ENCODE measurements at places on chromosomes 1 and 21.

GRCh38 chr1:24228311-24228710 lies 41.2 kb upstream of the IFNLR1 start:
- no peak for DNase-seq

- DNase-seq = no peak
Measured at GRCh38 chr1:157105298-157105987, 5.8 kb upstream of the ETV3L start.

DNA sequence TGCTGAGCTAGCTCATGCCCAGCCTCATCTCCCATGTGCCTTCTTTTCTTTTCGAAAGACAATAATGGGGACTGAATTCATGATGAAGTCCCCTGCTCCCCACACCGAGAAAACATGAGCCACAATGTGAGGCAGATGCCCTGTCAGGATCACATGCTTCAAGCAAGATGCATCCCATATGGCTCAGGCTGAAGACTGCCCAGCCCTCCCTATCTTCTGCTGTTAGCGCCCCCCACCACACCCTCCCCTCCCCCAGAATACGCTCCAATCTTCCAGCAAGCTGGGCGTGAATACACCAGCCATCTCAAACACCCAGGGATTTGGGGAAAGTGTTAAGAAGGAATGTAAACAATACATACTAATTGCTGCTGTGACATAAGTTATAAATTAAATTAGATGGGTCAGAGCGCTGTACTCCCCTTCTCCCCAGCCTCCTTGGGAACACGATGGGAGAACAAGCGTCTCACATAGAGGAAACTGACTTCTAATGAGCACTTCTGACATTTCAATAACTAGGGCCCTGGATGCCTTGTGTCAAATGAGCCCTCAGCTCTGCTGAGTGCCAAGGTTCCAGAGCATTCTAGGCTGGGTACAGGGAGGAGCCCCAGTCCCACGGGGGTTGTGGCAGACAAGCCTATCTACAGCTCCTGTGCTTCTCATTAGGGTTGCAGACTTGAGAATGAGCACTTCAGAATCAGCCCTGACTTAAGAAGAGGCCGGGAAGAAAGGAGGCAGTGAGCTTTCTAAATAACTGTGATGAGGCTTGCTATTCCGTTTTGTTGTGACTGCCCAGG lies 55.6 kb downstream of the TNR start:
- DNase-seq = no peak

- DNase-seq = no peak
Measured at GRCh38 chr1:177690996-177691395, 278.9 kb downstream of the SEC16B start.

GRCh38 chr1:153991151-153991630 lies 629 bp downstream of the RPS27 start:
- DNase-seq = peak; percentile 30

DNA sequence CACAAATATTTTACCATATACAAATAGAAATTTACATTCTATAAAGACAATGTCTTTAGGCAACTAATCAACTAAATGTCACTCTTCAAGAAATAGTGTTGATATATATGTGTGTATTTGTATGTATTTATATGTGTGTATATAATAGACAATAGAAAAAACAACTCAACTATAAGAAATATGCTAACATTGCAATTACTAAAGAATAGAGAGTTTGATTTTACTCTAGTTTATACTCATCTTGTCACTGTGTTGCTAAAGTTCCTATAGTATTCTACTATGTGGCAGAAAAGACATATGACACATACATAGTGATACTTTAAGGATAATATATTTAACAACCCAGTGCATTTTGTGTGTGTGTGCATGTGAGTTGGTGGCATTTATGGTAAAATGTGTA lies 1728.3 kb downstream of the PLA2G4A start:
- DNase-seq = no peak

DNA sequence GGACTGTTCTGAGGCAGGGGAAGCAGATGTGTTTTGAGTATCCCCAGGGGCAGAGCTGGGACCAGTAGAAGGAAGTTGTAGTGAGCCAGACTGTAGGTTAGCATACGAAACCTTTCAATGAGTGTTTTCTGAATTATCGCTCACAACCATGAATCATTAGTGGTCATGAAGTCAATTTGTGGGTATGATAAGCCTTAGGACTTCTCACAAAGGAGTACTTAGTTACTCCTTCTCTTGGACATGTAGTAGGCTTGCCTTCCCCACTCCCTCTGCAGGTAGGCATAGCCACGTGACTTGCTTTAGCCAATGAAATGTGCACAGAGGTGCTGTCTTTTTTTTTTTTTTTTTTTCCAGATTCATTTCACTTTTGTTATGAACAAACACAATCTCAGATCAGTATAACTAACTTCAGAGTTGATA lies 23.9 kb upstream of the FAAH start:
- DNase-seq = no peak

- DNase-seq = no peak
Measured at GRCh38 chr1:240613356-240614142, 1.6 kb upstream of the GREM2 start.

DNA sequence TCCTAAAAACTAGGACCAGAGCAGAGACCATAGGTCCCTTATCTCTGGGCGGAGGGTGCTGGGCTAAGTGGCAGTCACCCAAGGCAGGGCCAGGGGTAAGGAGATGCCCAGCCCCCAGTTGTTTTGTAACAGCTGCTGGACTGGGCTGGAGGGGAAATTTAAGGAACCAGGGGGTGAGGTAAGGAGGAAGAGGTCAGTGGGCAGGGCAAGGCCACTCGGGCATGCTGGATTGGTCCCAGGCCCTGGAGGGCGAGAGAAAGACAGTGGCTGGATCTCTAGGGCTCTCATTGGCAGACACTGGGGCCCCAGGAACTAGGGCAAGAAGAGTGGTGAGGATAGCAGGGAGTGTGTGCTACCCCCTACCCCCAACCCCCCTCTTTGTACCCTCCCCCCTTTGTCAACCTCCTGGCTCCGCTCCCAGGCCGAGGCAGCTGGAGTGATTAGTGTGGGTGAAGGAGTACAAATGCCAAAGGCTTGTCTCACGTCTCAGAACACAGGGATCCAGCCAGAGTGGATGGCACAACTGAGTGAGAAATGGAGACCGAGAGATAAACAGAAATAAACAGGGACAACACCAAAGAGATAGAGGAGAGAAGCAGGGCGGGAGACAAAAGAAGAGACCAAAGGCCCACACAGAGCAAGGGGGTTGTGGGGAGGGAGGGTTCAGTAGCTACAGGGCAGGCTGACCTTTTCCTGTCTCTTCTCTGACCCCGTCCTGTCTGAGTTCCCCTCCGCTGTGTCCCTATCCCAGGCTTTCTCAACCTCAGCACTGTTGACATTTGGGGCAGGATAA lies 20.5 kb upstream of the THRAP3 start:
- DNase-seq = no peak

DNA sequence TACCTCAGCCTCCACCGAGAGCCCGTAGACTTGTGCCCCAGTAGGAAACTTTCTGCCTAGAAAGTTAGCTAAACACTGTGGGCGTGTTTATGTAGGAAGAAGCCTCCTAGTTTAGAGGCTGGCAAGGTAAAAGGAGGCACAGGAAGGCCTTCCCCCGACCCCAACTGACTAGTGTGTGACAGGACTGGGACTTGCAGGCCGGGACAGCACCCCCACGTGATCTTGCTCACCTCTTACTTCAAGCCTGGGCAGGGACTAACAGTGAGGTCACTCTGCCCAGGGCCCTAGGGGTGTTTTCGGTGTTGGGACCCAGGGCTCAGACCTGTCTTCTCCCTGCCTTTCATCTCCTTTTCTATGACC lies 392 bp upstream of the TAGLN2 start:
- no peak for DNase-seq

GRCh38 chr1:8816831-8817411 lies 519 bp downstream of the RERE start:
- peak; percentile 23 for DNase-seq

- DNase-seq = peak; percentile 57
Measured at GRCh38 chr1:22641906-22642636, 1.4 kb upstream of the C1QC start.

DNA sequence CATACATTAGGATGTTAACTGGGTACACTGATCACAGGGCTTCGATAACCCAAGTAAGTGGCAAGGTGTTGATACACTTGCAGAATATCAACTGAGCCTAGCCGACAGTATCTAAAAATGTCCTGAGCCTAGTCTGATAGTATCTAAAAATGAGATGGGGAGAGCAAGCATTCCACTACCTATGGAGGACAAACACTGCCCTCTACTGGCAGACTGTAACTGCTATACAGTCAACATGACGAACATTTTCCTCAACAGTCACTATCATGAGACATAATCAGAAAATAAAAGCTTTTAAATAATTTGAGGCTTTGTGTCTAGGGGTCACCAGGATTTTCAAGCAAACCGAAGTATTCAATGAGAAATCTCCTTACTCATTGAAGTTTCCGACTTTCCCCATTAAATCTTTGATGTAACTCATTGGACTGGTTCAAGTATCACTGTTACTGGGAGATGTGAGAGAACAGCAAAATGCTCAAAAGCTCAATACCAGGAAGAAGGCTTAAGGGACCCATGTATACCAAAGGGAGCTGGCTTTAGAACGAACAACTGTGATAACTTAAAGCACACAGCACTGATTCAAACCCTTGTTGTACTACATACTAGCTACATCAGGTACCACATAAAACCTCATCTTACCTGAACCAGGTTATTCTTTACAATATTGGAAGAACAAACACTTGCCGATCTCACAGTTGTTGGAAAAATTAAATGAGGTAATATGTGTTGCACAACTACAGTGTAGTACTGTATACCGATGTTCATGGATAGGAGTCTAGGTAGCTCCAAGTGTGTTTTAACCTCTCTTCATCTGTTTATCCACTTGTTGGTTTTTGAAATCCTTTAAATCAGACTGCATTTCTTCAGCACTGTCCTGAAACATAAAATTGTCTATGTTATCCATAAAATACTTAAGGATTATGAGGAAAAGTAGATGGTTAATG lies 31.1 kb upstream of the SLC45A3 start:
- peak; percentile 58 for DNase-seq

DNA sequence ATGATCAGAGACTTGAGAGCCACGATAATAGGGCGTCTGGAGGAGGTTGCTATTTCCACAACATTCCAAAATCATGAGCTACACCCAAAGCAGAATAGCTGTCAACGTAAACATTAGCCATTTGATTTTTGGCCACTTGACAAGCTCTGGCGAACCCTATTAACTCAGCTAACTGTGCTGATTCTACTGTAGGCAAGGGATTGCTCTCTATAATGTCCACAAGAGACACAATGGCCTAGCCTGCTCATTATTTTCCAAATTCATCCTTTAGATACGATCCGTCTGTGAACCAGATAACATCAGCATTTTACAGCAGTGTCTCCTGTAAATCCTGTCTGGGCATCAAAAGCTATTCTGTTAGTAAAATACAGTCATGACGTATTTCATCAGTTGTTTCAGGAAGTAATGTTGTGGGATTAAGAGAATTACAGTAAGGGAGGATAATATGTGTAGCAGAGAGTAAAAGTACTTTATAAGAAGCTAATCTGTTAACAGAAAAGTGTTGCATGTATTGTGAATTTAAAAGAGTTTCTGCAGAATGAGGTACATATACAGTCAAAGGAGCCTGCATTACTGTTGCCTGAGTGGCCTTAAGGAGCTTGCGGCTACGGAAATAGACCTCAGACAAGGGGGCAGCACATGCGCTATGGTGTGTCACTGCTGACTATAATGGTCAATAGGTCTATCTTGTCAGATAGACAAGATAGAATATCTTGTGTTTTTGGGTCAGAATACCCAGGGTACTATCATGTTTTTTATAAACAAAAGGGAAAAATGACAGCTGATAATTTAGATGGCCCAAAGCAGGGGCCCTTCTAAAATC lies 44.9 kb upstream of the TINAGL1 start:
- DNase-seq = no peak

GRCh38 chr1:148160343-148161052 lies 8.4 kb upstream of the NBPF11 start:
- no peak for DNase-seq

- no peak for DNase-seq
Measured at GRCh38 chr1:117097443-117097842, 24.1 kb downstream of the TRIM45 start.

DNA sequence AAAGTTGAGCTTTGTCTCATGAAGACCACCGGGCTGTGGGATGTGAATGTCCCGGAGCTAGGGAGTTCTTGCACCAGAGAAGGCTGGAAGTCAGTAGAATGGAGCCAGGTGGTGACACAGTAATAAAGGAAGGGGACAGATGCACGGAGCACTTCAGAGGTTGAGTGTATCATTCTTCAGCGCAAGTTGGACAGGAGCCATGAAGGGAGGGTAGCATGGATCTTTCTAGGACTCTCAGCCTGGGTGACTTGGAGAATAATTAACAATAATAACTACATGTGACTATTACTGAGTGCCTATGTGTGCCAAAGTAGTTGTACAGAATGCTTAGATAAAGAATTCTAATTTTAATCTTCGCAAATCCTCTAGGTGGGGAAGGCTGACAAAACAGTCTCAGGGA lies 258.7 kb upstream of the AJAP1 start:
- DNase-seq = no peak

GRCh38 chr1:100076744-100077143 lies 56.0 kb downstream of the SASS6 start:
- no peak for DNase-seq

DNA sequence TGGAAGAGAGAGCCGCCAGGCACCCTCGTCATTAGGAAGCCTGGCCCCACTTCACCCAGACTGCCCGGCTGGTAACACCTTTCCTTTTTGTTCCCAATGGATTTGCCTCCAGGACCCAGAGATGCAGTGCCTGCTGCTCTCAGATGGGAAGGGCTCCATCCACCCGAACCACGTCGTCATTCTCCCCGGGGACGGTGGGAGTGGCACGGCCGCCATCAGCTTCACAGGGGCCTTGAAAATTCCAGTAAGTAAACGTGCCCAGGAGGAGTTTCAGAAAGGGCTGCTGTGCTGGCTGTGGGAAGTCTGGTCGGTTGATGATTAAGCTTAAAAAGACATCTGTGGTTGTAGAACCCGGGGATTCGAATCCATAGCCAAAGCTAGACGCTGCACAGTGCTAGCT lies 45.2 kb downstream of the SLC37A1 start:
- no peak for DNase-seq

- no peak for DNase-seq
Measured at GRCh38 chr1:17110555-17110926, 8.7 kb downstream of the PADI2 start.

GRCh38 chr1:43839056-43839455 lies 94.5 kb upstream of the ARTN start:
- DNase-seq = no peak

- DNase-seq = no peak
Measured at GRCh38 chr1:224669403-224669802, 53.3 kb downstream of the CNIH3 start.

- no peak for DNase-seq
Measured at GRCh38 chr21:36798491-36798890, 99.6 kb downstream of the SIM2 start.

- no peak for DNase-seq
Measured at GRCh38 chr1:117058810-117059209, 1.3 kb upstream of the TTF2 start.

- DNase-seq = no peak
Measured at GRCh38 chr1:202439308-202439707, 90.8 kb downstream of the PPP1R12B start.

- no peak for DNase-seq
Measured at GRCh38 chr21:44701541-44701940, 4.6 kb downstream of the KRTAP10-12 start.

All from CD4-positive, alpha-beta T cell treated with Interleukin-1 beta for 1 hour (primary cell).